ENCODE measurements at places on chromosomes 7 and 10. TPM values are rescaled to one million over a fixed set of nuclear protein-coding genes. Genes with fewer than 3 reads are reported as not detected.

The PAX4 gene
- not detected for total RNA-seq

The FAM53B gene
- 30.0 TPM for total RNA-seq

The LRRC18 gene
- not detected for total RNA-seq

The STEAP2 gene
- not detected for total RNA-seq

The CFAP70 gene
- total RNA-seq, result 1.1 TPM

The SFTPD gene
- total RNA-seq, result not detected

The KIAA1217 gene
- total RNA-seq, result 0.84 TPM

The FRA10AC1 gene
- 27.9 TPM for total RNA-seq

The ZNF853 gene
- 3.2 TPM for total RNA-seq

The CCL26 gene
- total RNA-seq, result not detected

The CALML5 gene
- not detected for total RNA-seq

The GPR85 gene
- not detected for total RNA-seq

The AQP1 gene
- total RNA-seq, result 0.72 TPM

The STOX1 gene
- 0.19 TPM for total RNA-seq

The CCL24 gene
- total RNA-seq, result not detected

The ADAM12 gene
- 0.63 TPM for total RNA-seq

The INA gene
- 0.46 TPM for total RNA-seq

The OR2A7 gene
- 5.4 TPM for total RNA-seq

The CPED1 gene
- not detected for total RNA-seq

The DYNC1I1 gene
- not detected for total RNA-seq

The MTG1 gene
- 67.2 TPM for total RNA-seq

The SCART1 gene
- 3.3 TPM for total RNA-seq

The MRPS24 gene
- 82.7 TPM for total RNA-seq

The PAPOLB gene
- total RNA-seq, result not detected

The BLNK gene
- 0.69 TPM for total RNA-seq

The AKR1C3 gene
- total RNA-seq, result 0.44 TPM

The TMEM236 gene
- total RNA-seq, result 0.65 TPM

The MEPCE gene
- total RNA-seq, result 66.7 TPM

The SUN3 gene
- not detected for total RNA-seq

The NME8 gene
- total RNA-seq, result not detected

The SLC16A12 gene
- not detected for total RNA-seq

The FBH1 gene
- total RNA-seq, result 51.0 TPM

The ST8SIA6 gene
- total RNA-seq, result 0.30 TPM

The PKD2L1 gene
- 0.30 TPM for total RNA-seq

The ACBD7 gene
- total RNA-seq, result 2.5 TPM

The KIF11 gene
- 51.4 TPM for total RNA-seq

The MRLN gene
- total RNA-seq, result not detected

The ASAH2 gene
- total RNA-seq, result 3.9 TPM

The EPO gene
- not detected for total RNA-seq

The SVIL gene
- 14.2 TPM for total RNA-seq

The GNB2 gene
- 198 TPM for total RNA-seq

The FAM13C gene
- not detected for total RNA-seq

The NODAL gene
- total RNA-seq, result not detected

The KLLN gene
- total RNA-seq, result 0.22 TPM

The NPTX2 gene
- not detected for total RNA-seq

The SLF2 gene
- total RNA-seq, result 47.4 TPM

The RNF32 gene
- total RNA-seq, result 3.1 TPM

The OR2A42 gene
- total RNA-seq, result not detected

Measured in activated T-cell treated with anti-CD3 and anti-CD28 coated beads, Interleukin-2, amount 50 U/mL, for 72 hours (primary cell).